ENCODE measurements at places on chromosomes 5 and 9.

DNA sequence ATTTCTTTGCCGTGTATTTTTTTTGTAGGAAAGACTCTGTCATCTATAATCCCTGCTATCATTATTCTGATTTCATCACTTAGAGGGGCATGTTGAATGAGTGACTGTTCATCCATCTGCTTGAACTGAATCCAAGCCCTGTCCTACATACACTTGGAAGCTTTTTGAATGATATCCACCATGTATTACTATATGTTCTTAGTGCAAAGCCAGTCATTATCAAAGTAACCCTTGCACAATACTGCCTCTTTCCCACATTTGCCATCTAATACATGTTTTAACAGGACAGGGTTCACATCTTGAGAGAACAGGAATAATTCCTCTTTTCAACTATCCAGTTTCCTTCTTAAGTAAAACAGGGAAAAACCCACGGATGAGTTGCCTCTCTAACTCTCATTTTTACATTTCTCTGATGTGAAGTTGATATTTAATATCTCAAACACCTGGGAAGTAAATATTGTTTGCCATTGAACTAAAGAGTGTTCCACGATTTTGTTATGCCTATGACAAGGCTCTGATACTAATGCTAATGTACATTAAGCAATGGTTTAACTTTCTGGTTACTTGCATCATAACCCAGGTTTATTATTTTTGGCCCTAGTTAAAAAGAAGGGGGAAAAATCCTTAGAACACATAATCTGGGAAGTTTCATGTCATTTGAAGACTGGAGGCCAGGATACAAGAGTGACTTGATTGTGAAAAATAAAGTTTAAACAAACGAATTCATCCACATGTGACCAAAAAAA lies 103.7 kb upstream of the TARS1 start:
- DNase-seq, result no peak

DNA sequence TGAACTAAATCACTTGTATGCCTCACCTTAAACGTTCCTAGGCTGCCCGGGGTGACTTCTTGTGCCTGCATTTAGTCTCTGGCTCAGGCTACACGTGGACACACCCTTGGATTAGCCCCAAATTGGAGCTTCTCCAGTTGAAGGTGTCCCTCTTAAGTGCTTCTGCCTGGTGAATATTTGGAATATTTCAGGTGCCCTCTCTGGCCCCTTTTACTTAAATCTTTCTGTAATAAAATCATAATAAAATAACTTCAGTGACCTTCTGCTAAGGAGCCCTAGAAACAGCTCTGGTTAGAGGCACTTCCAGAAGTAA lies 74.3 kb upstream of the KLF9 start:
- DNase-seq, result no peak

DNA sequence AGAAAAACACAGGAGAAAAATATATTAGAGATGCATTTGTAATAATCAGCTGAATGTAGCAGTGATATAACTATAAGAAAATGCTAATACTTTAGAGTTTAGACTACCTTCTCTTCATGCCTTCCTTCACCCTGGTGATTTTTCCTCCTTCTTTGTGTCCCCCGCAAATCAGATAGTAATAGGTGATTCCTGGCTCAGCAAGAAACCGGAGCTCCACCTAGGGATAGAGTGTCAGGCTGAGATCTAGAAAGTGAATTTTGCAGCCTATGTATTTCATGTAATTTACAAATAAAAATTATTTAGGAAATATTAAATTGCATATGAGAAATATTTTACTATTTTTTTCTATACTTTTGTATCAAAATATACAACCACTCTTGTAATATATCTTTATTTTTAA lies 109.8 kb upstream of the ST8SIA4 start:
- no peak for DNase-seq

- DNase-seq, result no peak
Observed at GRCh38 chr5:36066540-36067210, at the start of gene UGT3A2. TSS of gene UGT3A2 (minus strand) at chr5:36066882. CDS start at chr5:36066789, 93 bp downstream.

Measured in fibroblast of skin of left biceps (primary cell).